Lung (tissue), 17 donors: ENCODE measurements at places on chromosomes 6 and 20. TPM values are rescaled to one million over a fixed set of nuclear protein-coding genes. Genes with fewer than 3 reads are reported as not detected.

The TPBG gene
- 6.1 TPM for polyA plus RNA-seq

The CST2 gene
- polyA plus RNA-seq: 1.1 TPM

The CCM2L gene
- 6.6 TPM for polyA plus RNA-seq

The GPLD1 gene
- 0.45 TPM for polyA plus RNA-seq

The SLC16A10 gene
- 10.0 TPM for polyA plus RNA-seq

The CENPW gene
- polyA plus RNA-seq: 10.3 TPM

The ZNFX1 gene
- 22.5 TPM for polyA plus RNA-seq

The ADGRB3 gene
- polyA plus RNA-seq: 0.56 TPM

The L3MBTL3 gene
- 2.0 TPM for polyA plus RNA-seq

DNA sequence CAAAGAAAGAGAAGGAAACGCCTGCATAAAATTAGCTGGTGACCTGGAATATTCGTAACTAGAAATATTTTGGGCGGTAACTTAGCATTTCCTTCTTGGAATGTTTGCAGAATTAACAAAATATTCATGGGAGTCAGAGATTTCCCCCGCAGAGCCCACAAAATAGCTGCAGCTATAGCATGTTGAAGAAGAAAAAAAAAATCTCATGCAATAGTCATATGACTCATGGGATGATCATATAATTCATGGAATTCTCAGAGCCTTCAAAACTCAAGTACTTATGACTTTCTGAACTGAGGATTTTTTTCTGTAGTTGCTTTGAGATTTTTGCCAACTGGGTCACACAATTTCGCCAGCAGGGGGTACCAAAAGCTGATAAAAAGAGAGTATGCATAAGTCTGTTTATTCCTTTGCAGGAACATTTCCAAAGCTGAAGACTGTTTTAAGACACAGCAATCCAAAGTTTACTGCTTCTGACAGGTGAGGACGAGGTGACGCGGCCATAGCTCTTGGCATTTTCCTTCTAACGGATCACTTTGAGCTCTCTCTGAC lies 586.0 kb upstream of the CHD6 start:
- peak; percentile 53 for DNase-seq

DNA sequence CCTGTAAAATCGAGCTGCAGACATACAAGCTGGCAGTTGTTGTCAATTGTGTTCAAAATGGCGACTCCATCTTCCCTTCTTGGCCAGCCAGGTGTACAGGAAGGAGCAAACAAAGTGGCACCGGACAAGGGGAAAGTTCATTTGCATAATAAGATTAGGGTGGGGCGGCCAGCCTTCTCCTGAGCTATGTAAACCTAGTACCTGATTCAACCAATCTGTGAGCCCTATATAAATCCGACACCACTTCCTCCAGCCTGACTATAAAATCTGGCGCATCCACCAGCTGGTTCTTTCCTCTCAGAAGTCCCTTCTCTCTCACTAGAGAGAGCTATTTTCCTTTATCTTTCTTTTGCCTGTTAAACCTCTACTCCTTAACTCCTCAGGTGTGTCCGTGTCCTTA lies 8.1 kb upstream of the HBS1L start:
- no peak for DNase-seq

DNA sequence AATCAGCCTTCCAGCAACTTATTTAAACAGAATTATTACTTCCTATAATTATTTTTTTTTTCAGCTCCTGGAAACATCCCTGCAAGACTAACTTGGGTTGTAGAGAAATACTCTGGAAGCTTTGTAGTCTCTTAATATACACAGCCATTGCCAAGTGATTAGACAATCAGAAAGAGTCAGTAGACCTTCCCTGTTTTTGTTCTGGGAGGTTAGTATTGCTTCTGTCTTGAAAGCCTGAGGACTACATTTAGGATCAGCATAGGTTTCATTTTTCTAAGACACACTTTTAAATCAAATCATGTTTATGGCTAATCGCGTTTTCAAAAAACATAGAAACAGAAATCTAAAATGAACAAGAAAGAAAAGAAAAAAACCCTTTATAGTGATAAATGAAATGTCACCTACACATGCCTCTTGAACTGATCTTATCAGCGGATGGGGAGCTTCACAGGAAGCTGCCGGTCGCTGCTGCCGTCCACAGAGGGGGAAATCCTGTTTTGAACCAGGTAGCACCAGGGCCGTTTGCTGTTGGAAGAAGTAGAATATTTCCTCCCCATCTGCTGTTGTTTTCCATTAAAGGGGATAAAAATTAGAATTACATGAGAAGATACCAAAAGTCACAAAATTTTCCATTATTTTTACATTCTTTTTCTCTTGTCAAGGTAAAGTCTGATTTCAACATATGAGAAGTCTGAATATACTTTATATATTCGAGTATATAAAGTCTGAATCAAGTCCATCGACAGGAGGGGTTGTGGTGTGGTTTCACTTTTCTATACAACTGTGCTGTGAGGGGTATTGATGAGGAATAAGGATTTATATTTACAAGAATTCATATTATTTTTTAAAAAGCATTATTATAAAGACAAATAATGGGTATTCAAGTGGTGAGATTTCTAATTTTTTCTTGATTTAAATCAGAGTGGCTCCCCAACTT lies 94.6 kb downstream of the ARMC2 start:
- no peak for DNase-seq

- no peak for DNase-seq
These were observed 1.9 kb downstream of the EIF2S2 start for GRCh38 chr20:34110025-34110744.

- no peak for DNase-seq
These were observed 131.2 kb downstream of the PLEKHG1 start for GRCh38 chr6:150730801-150731457.

- no peak for DNase-seq
These were observed 195.7 kb downstream of the CD83 start for GRCh38 chr6:14313248-14313647.

DNA sequence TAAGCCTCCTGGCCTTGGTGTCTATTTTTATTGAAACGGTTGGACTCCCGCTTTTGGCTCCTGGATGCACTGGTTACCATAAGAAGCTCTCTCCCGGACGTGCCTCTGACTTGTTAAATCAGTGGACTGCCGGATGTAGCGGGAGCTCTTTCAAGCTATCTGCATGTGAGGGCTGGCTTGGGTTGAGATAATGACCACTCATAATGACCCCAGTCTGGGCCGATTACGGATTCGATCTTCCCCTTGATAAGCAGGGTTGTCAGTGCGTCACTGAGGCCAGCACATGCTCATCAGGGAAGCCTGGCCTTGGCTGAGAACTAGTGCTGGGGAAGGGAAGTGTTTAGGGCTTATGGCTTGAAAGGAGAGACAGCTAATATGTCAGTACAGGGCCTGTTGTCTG lies 528.1 kb downstream of the CDH26 start:
- DNase-seq: peak; percentile 76

DNA sequence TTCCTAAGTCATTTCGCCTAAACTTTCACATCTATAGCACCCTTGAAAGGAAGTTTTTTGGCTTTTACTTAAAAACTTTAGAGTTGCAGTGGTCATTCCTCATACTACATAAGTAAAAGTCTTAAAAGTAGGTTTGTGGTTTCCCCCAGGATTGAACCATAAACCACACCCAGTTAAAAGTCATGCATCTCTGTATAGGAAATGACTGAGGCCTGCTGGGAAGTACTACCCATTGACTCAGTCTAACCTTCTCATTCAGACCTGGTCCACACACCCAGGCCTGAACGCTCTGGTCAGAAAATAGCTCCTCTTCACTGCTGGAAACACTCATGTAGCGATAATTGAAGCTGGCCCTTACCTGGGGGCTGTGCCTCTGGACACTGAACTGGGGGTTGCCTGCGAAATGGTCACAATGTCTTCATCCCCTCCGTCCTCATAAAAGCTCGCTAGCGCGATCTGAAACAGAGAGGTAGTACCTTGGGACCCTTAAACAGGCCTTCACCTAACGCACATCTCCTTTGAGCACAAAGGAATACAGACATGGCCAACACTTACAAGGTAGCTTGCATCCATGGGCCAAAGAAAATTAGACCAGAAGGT lies 2.6 kb downstream of the NSFL1C start:
- DNase-seq: no peak

- DNase-seq: no peak
These were observed 6.3 kb downstream of the JARID2 start for GRCh38 chr6:15252195-15252594.

DNA sequence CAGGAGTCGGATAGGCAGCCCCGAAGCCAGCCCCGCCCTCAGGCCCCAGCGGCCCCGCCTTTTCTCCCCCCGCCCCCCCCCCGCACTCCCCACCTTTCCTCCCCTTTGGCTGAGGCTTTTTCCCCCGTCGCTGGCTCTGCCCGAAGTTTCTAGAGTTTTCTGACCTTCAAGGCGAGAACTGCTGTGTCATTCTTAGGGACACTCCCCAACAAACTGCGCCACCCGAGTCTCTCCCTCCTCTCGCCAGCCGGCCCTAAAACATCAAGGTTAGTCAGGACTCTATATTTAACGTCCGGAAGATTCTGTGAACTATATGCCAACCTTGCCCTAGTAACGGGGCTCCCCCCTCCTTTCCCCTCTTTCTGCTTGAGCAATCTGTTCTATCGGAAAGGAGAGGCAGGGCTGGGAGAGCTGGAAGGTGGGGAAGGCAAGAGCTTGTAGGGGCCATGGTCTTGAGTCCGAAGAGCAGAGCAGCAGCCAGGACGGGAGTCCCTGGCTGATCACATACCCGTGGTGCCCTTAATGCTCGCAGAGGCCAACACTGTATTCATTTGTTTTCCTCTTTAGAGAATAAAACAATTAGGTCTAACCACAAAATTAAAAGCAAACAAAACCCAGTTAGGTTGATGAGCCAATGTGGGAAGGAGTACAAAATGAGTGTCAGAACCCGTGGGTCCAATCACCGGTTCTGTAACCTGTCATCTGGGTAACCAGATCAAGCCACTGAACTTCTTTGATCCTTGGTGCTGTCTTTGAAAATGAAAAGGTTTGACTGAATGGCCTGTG lies 5.3 kb upstream of the HSPA1B start:
- DNase-seq: peak; percentile 81

GRCh38 chr6:160133441-160134336 lies 12.1 kb downstream of the SLC22A1 start:
- DNase-seq: no peak

GRCh38 chr6:116221911-116222310 lies 32.0 kb downstream of the TSPYL4 start:
- DNase-seq: no peak

DNA sequence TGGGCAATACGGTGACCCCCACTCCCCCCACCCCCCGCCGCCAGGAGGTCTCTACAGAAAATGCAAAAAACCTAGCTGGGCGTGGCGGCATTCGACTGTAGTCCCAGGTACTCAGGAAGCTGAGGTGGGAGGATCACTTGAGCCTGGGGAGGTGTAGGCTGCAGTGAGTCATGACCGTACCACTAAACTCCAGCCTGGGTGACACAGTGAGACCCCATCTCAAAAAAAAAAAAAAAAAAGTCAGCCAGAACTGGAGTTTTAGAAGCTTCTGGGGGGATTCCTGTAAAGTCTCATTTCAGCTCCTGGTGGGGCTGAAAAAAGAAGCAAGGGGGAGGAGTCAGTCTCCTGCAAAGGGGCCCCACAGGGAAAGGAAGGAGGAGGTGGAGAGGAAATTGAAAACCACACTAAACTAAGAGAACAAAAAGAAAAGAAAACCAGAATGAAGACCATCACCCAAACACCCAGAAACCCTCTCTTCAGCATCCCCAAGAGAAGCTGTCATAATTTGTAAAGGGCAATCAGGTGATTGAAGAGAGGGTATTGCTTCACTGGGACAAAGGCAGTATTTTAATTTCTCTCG lies 50.4 kb downstream of the NOL4L start:
- no peak for DNase-seq

DNA sequence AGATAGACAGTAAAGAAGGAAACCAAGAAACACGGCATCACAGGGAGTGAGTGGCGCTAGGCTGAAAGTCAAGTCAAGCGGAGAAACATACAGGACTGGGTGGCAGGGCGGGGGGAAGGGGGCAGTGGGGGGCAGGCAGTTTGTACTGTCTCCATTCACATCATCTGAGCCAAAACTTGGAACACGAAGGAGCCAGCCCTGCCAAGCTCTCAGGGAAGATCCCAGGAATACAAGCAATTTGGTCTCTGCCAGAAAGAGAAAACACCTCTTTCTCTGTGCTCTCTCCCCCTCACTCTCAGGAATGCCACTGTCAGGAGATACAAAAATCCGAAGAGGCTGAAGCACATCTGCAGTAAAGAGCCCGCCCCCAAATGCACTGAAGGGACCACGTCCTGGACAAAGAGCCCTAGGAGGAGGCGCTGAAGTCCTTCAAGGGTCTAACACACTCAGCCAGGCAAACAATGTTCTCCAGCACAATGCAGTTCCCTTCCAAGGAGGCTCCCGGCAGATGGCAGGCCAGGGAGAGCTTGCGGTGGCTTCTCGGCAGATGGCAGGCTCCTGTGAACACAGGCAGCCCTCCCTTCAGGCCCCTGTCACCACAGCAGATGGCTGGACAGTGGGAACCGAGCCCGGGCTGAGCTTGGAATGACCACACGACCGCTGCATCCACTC lies 90.0 kb downstream of the ATP9A start:
- DNase-seq: peak; percentile 74

DNA sequence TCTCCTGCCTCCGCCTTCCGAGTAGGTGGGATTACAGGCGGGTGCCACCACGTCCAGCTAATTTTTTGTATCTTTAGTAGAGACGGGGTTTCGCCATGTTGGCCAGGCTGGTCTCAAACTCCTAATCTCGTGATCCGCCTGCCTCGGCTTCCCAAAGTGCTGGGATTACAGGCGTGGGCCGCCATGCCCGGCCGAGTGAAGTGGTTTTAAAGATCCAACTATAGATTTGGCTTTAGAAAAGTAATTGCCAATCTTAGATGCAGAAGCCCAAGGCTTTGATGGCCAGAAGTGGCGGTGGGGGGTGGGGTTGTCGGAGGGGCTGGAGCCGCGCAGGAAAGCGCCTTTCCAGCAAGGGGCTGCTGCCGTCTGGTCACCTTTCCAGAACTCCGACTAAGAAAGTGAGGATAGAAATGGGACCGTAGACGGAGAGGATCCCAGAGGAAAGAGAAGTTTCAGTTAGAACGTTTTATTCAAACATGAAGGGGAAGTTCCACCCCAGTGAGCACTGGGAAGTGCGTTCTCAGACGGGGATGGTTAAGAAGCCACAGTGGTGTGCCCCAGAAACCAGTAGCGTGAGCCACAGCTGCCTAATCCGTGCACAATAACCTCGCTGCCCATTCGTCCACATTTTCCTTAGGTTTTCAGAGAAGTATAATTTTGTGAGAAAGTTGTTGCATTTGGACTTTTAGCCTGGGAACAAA lies 69.7 kb downstream of the DLL1 start:
- DNase-seq: peak; percentile 8

DNA sequence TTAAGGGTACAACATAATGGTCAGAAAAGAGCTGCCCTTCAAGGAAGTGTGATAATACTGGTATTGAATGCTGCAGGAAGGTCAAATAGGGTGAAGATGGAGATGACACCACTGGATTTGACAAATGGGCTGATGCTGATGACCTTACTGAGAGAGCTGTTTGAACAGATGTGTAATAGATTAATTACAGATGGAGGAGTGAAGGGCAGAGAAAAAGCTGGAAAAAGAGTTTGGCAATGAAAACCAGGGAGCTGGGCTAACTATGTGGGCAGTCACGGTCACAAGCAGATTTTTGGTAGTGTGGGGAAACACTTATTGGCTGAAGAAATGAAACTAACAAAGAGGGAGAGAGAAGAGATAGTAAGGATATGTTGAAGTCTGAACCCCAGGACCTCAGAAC lies 83.6 kb upstream of the ENPP5 start:
- DNase-seq: no peak

GRCh38 chr6:149840345-149841075 lies 23.6 kb downstream of the LRP11 start:
- peak; percentile 80 for DNase-seq

- DNase-seq: no peak
These were observed 254.8 kb downstream of the FOXC1 start for GRCh38 chr6:1864496-1864895.
